CD4-positive, alpha-beta memory T cell (primary cell): ENCODE measurements at places on chromosomes 13 and 19. TPM values are rescaled to one million over a fixed set of nuclear protein-coding genes. Genes with fewer than 3 reads are reported as not detected.

Gene S1PR4
- 231 TPM for total RNA-seq

DNA sequence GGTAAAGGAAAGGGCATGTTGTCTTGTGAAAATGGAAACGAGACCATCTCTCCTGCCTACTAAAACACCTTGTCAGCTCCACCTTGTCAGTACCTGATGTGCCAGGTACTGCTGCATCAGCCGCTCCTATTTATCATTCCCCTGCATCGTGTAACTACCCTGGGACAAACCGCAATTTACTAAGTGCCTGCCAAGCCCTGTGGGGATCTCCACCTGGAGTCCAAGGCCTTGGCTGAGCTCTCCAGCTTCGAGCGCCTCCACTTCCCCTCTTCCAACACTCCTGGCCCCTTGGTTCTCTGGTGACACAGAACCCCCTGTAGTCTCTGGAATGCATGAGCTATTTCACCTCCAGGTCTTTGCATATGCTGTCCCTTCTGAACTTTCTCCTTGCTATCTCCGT is 25.9 kb upstream of the CCNP start:
- no peak overlapping the region for H3K27ac ChIP-seq
- H3K36me3 ChIP-seq: peaks cover 33% of the 10 kb centered on the region
- no peak overlapping the region for H3K4me3 ChIP-seq
- H3K4me1 ChIP-seq: no peaks in the 10 kb centered on the region
- no peaks in the 10 kb centered on the region for H3K27me3 ChIP-seq

DNA sequence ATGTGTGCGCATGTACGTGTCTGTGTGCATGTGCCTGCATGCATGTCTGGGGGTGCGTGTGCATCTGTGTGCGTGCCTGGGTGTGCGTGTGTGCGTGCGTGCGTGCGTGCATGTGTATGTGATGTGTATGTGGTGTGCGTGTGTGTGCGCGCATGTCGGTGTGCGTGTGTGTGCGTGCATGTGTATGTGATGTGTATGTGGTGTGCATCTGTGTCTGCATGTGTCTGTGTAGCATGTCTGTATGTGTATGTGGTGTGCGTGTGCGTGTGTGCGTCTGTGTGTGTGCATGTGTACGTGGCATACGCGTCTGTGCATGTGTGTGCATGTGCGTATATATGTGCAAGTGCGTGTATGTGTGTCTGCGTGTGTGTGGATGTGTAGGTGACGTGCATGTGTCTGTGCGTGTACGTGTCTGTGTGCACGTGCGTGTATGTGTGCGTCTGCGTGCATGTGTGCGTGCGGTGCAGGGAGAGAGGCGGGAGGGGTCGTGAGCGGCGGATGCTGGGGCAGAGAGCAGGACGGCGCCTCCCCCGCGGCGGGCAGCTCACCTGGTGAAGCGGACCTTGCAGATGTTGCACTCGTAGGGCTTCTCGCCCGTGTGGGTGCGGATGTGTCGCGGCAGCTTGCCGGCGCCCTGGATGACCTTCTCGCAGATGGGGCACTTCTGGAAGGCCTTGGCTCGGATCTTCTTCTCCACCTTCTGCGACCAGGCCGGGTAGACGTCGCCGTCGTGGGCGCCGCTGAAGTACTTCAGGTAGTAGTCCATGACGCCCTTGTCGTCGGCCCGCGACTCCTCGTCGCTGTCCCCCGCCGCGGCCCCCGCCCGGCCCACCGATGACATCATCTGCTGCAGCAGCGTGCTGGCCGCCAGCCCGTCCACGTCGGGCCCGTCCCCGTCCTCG is 13.0 kb downstream of the ZBTB7A start:
- H3K27ac ChIP-seq: no peak overlapping the region
- DNase-seq: peak; percentile 29
- peaks cover 33% of the 10 kb centered on the region for H3K4me1 ChIP-seq
- H3K36me3 ChIP-seq: peaks cover 41% of the 10 kb centered on the region

- no peak overlapping the region for H3K27ac ChIP-seq
- DNase-seq: no peak
- H3K4me3 ChIP-seq: no peak overlapping the region
- no peaks in the 10 kb centered on the region for H3K36me3 ChIP-seq
- H3K27me3 ChIP-seq: no peaks in the 10 kb centered on the region
Observed at GRCh38 chr13:78997902-78998629, 339.1 kb upstream of the OBI1 start.

Gene MEGF8
- 9.5 TPM for total RNA-seq

DNA sequence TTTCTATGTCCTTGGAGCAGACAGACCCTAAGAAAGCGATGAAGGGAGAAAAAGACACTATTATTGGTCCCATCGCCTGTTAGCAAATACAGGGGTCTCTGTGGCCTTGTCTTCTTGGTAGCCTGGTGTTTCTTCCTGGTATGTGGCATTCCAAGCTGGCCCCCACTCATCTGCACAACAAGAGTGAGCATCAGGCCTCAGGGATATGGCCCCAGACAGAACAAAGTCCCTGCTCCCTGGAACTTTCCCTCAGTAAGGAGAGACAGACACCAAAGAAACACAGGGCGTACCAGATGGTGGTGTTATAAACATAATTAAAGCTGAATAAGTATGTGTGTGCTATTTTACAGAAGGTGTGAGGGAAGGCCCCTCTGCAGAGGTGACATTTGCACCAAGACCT is 48.2 kb upstream of the KPNA3 start:
- H3K36me3 ChIP-seq: no peaks in the 10 kb centered on the region
- H3K27me3 ChIP-seq: no peaks in the 10 kb centered on the region
- no peak overlapping the region for H3K27ac ChIP-seq

DNA sequence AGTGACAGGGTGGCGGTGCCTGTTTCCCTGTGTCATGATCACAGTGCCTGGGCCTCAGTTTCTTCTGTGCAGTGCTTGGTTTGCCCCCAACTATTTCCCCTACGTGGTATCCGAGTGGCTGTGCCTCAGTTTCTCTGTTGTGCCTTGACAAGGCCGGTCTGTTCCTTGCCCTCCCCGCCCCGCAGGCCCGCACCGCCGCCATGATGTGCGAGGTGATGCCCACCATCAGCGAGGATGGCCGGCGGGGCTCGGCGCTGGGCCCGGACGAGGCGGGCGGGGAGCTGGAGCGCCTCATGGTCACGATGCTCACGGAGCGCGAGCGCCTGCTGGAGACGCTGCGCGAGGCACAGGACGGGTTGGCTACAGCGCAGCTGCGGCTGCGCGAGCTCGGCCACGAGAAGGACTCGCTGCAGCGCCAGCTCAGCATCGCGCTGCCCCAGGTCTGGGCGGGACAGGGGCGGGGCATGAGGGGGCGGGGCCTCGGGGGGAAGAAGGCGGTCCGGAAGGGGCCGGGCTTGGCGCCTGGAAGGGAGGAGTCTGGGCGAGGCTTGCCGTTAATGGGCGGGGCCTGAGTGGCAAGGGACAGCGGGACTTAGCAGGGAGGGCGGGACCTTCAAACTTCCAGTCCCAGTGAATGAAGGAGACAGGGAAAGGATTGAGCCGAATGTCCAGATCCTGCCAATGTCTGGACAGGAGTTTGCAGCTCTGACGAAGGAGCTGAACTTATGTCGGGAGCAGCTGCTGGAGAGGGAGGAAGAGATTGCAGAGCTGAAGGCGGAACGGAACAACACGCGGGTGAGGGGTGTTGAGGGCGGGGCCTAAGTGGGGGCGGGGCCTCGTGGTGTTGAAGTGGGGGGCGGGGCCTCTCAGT is 8.6 kb downstream of the PPFIA3 start:
- H3K4me3 ChIP-seq: no peak overlapping the region
- H3K36me3 ChIP-seq: no peaks in the 10 kb centered on the region
- H3K27me3 ChIP-seq: no peaks in the 10 kb centered on the region
- peak; percentile 95 for DNase-seq
- H3K27ac ChIP-seq: no peak overlapping the region

- H3K27ac ChIP-seq: no peak overlapping the region
- no peaks in the 10 kb centered on the region for H3K27me3 ChIP-seq
- H3K36me3 ChIP-seq: no peaks in the 10 kb centered on the region
- no peak for DNase-seq
Observed at GRCh38 chr19:39738814-39739213, 985 bp upstream of the CLC start.

DNA sequence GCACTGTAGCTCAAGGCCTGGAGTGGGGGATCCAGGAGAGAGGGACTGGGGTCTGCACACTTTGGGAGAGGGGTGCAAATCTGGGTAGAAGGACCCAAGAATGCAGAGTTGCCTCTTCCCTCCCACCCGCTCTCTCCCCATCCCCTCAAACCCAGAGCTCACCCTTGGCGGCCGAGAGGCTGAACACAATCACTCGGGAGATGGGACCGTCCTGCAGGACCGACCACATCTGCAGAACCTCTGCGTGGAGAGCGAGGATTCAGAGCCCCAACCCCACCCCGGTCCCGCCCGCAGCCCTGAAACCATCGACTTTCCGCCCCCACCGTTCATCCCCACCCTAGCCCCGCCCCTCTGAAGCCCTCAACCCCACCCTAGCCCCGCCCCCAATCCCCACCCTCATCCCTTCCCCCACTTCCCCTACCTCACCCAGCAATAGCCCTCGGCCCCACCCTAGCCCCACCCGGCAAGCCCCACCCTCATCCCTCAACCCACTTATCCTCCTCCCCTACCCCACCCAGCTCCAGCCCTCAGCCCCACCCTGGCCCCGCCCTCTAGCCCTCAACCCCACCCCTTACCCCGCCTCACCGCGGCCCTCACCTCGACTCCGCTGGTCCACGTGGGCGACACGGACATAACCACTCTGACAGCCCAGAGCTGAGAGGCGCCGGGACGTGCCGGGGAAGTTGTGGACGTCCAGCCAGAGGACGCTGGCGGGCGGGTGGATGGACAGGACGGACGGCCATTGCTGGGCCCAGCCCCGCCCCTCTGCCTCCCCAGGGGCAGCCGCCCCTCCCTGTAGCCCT is 4.1 kb downstream of the KPTN start:
- DNase-seq: no peak
- no peaks in the 10 kb centered on the region for H3K27me3 ChIP-seq
- H3K4me3 ChIP-seq: no peak overlapping the region
- H3K36me3 ChIP-seq: no peaks in the 10 kb centered on the region

GRCh38 chr13:46172531-46172991 is 9.4 kb downstream of the LCP1 start:
- H3K4me3 ChIP-seq: peak overlapping the region; percentile 18
- H3K36me3 ChIP-seq: peaks cover 3% of the 10 kb centered on the region
- peaks cover 98% of the 10 kb centered on the region for H3K4me1 ChIP-seq
- H3K27ac ChIP-seq: peak overlapping the region; percentile 74
- no peaks in the 10 kb centered on the region for H3K27me3 ChIP-seq

DNA sequence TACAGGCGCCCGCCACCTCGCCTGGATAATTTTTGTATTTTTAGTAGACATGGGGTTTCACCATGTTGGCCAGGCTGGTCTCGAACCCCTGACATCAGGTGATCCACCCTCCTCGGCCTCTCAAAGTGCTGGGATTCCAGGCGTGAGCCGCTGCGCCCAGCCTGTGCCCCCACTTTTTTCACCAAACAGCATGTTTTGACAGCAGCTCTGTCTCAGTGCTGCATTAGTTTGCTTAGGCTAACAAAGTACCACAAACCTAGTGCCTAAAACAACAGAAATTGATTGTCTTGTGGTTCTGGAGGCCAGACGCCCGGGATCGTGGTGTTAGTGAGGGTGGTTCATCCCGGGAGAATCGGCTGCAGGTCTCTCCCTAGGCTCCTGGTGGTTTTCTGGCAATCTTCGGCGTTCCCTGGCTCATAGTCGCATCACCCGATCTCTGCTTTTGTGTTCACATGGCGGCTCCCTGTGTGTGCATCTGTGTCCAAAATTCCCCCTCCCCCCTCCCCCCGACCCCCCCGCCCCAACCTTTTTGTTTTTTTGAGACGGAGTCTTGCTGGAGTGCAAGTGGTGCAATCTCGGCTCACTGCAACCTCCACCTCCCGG is 30.0 kb downstream of the MYH14 start:
- H3K4me1 ChIP-seq: no peaks in the 10 kb centered on the region
- no peak for DNase-seq
- no peaks in the 10 kb centered on the region for H3K27me3 ChIP-seq
- no peak overlapping the region for H3K27ac ChIP-seq
- H3K36me3 ChIP-seq: no peaks in the 10 kb centered on the region

DNA sequence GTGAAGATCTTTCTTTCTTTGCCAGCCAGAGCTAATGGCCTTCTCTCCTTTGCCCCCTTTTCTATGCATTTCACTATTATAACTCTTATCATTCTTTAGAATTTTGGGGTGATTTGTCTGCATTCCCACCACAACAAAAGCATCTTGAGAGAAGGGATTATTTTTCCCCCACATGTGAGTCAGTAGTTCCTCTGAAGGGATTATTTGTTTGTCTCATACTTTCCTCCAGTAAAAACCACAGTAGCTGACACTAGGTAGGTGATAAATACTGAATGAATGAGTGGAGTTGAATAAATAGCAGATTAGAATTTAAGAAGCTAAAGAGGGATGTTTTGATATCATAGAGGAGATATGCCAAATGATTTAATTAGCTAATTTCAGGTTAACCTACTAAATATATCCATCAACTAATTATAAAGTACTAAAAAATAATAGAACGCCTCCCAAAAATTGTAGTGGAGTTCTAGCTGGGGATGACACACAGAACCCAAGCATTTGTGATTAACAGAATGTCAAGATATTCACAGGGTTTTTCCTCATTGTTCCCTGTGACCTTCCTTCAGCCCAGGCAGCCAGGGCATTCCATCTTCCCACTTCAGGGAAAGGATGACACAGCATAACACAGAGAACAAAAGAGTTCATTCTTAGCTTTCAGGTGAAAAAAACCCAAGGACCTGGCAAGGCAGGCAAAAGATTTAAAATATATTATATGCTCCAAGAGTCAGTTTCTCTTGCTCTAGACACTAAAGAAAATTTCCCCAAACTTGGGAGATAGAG is 3.5 kb upstream of the TBC1D4 start:
- H3K36me3 ChIP-seq: no peaks in the 10 kb centered on the region
- DNase-seq: no peak
- no peak overlapping the region for H3K4me3 ChIP-seq
- no peaks in the 10 kb centered on the region for H3K27me3 ChIP-seq
- peaks cover 11% of the 10 kb centered on the region for H3K4me1 ChIP-seq
- no peak overlapping the region for H3K27ac ChIP-seq

Gene CRX
- total RNA-seq: not detected

Gene PEG3
- total RNA-seq: not detected

GRCh38 chr19:15591796-15592195 is 23.2 kb upstream of the CYP4F8 start:
- DNase-seq: no peak
- no peaks in the 10 kb centered on the region for H3K4me1 ChIP-seq
- no peak overlapping the region for H3K4me3 ChIP-seq

DNA sequence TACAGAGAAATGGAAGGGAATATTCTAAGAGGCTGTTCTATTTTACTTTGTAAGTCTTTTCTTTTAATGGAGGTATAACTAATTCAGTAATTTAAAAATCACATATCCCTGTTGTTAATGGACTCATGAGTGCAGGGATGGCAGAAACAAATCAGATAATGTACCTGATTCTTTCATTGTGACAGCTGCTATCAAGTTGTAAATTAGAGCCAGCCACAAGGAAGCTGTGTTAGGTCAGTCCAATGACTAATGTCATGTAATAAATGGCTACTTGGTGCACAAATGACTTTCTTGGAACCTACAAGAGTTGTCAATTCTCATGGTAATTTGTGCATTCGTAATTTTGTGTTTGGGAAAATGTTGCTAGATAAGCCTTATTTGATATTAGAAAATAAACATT is 446.4 kb downstream of the DCT start:
- H3K27ac ChIP-seq: no peak overlapping the region
- H3K36me3 ChIP-seq: no peaks in the 10 kb centered on the region
- no peak for DNase-seq
- no peaks in the 10 kb centered on the region for H3K27me3 ChIP-seq
- no peaks in the 10 kb centered on the region for H3K4me1 ChIP-seq
- H3K4me3 ChIP-seq: no peak overlapping the region

- H3K27ac ChIP-seq: no peak overlapping the region
- no peak overlapping the region for H3K4me3 ChIP-seq
- H3K4me1 ChIP-seq: no peaks in the 10 kb centered on the region
Observed at GRCh38 chr19:57212109-57212508, 18.7 kb upstream of the AURKC start.

- no peaks in the 10 kb centered on the region for H3K27me3 ChIP-seq
- peaks cover 10% of the 10 kb centered on the region for H3K4me1 ChIP-seq
- no peak overlapping the region for H3K27ac ChIP-seq
- DNase-seq: no peak
- no peaks in the 10 kb centered on the region for H3K36me3 ChIP-seq
Observed at GRCh38 chr13:24215732-24216131, 55.2 kb downstream of the SPATA13 start.
